Activated naive CD8-positive, alpha-beta T cell treated with anti-CD3 and anti-CD28 coated beads, Interleukin-2, amount 50 U/mL, for 16 hours (primary cell): ENCODE measurements at places on chromosomes 3 and 15.

GRCh38 chr3:194711913-194712312 is 26.2 kb downstream of the FAM43A start:
- no peak for DNase-seq

DNA sequence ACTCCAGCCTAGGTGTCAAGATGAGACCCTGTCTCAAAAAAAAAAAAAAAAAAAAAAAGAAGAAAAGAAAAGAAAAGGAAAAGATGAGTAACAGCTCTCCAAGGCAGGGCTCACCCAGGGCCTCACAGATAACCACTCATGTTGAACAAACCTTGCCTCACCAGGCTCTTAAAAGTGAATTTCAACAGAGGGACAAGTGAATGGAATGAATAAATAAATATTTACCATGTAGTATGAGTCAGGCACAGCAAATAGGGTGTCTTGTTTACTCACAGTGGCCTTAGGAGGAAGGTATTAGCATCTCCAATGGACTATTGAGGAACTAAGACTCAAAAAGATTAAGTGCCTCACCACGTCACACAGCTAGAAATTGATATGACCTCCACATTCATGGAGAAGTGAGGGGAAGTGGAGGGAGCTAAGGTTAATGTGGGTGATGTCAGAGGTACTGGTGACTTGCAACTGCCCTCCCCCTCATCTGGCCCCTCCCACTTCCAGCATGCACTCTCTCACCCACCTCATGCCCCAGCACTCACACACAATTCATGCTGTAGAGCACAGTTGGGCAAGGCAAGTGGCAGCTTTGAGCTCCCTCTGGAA is 255.5 kb downstream of the UACA start:
- no peak for DNase-seq

DNA sequence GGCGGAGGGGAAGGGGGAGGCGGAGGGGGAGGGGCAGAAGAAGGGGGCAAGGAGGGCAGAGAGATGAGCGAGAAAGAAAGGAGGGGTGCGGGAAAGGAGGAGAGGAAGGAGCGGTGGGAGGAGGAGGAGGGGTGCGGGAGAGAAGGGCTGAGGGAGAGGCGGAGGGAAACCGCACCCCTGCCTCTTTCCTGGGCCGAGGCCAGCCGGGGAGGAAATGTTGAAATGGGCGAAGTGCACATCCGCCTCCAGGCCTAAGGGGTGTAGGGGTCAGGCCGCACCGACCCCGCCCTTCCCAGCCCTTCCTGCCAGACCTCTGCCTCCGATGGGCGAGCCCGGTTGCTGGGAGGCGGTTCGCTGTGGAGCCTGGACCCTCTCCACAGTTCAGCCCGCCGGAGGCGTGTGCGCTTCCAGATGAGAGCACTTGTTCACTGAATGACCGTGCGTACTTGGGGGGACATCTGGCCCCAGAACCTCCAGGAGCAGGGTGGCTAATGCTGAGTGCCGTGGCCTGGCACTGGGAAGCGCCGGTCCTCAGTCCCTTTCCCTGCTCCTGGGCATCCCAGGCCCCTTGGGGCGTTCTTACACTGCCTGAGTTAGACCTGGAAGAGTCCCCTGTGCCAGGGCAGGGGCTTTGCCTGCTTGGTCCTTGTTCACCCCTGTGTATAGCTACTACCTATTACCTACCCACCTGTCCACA is 110.3 kb upstream of the KLF13 start:
- DNase-seq: no peak

DNA sequence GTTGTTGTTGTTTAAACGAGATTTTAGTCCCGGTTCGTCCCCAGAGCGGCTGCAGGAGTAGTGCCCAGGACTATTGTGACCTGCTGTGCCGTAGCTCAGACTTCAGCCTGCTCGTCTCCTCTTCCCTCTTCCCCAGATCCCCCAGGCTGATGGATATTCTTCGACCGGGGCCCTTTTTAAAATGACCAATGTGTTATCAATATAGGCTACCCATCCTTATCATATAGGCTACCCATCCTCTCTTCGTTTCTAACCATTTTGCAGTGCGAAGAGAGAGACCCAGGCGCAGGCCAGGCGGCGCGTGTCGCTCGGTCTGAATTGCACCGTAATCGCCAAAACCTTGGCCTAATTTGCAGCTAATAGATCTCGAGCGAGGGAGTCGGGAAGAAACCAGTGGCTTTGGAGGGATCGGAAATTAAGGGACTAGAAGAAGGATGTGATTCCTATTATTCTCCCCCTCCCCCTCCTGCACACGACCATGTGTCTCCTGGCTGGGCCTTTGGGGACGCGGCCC is 23.0 kb downstream of the NR2F2 start:
- DNase-seq: no peak

- no peak for DNase-seq
Observed at GRCh38 chr15:49748791-49749190, 127.9 kb downstream of the DTWD1 start.

GRCh38 chr15:90529371-90530249 is at the start of gene CRTC3:
CRTC3 (plus strand) TSS chr15:90529923; CDS start chr15:90530072, 149 bp downstream.
- peak; percentile 7 for DNase-seq
